ENCODE measurements at places on chromosomes 12 and 14.

DNA sequence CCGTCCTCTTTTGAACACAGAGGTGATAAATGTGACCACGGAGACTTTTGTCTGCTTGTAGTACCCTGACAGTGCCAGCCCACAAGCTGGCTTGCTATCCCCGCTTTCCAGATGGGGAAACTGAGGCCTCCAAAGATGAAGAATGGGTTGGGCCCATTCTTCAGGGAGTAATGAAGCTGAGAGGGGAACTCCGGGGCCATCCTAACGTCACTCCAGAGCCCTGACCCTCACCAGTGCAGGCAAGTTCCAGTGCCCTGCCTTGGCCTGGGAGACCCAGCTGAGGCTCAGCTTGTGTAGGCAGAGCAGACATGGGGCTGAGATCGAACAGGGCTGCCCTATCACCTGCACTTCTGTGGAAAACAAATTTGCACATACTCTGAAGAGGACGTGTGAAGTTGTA lies 277.1 kb downstream of the DPF3 start:
- DNase-seq: no peak

DNA sequence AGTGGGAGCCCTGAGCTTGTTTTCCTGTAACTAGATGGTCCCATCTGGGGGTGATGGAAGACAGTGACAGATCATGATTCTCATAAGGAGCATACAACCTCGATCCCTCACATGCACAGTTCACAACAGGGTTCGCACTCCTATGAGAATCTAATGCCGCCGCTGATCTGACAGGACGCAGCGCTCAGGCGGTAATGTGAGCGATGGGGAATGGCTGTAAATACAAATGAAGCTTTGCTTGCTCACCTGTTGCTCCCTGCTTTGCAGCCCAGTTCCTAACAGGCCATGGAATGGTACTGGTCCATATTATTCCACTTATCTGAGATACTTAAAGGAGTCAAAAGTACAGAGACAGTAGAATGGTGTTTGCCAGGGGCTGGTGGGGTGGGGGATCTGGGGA lies 9.9 kb upstream of the CEP83 start:
- no peak for DNase-seq

DNA sequence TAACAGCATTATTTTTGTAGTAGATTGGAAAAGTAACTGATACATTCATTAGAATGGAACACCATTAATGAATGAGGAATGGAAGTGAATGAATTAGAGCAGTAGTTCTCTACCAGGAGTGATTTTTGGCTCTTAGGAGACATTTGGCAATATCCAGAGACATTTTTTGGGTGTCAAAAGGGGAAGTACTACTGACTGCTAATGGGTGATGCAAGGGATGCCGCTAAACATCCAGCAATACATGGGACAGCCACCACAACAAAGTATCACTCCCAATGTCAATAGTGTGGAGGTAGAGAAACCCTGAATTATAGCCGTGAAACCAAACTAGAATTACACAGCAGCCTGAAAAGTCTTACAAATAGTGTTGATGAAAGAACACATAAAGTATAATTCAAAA lies 1.5 kb downstream of the CHURC1 start:
- no peak for DNase-seq

DNA sequence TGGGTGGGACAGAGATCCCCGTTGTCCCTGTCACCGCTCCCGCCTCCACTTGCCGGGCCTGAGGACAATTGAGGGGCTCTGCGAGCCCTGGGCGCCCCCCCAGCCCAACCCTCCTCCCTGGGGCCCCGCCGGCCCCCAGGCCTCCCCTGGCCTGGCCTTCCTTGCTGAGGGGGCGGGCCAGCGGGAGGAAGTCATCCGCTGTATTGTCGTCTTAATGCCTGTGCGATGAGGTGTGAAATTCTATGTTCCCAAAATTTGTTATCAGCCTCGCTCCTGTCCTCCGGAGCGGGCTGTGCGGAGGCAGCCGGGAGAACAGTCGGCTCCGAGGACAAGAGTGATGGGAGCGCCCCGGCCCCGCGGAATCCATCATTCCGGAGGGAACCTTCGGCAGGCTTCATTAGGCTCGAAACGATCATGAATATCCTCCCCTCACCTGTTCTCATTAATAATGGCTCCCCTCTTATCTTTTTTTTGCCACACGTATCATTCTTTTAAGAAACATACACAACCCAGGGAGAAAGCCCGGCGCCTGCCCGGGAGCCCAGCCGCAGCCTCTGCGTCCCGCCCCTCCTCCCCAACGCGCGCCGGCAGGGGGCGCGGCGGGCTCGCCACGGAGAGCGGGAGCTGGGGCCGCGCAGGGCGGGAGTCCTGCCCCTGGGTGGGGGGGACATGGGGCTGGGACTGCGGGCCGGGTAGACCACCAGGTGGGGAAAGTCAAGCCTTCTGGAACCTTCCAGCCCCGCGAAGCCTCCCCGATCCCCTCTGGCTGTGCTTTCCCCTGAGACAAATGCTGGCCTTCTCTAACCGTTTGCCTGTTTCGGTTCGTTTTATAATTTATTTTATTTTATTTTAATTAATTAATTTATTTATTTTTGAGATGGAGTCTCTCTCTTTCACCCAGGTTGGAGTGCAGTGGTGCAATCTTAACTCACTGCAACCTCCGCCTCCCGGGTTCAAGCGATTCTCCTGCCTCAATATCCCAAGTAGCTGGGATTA lies 17.1 kb upstream of the DLK1 start:
- DNase-seq: no peak

- DNase-seq: no peak
Observed at GRCh38 chr12:51028813-51029150, 2.6 kb upstream of the SLC11A2 start.

DNA sequence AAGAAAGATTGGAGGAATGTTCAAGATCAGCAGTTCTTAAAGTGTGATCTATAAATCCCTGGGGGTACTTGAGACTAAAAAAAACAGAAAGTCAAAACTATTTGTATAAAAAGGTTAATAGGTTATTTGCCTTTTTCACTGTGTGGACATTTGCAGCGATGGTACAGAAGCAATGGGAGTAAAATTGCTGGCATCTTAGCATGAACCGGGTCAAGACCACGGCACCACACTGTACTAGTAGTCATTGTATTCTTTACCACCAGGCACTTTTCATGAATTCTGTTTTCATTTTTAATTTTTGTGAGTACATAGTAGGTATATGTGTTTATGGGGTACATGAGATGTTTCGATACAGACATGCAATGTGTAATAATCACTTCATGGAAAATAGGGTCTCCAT lies 126.2 kb downstream of the IPO8 start:
- no peak for DNase-seq

- no peak for DNase-seq
Observed at GRCh38 chr12:77817276-77817675, 13.4 kb upstream of the NAV3 start.
